NCI-H1694 (cell line): ENCODE measurements at places on chromosomes 5 and 9.
A peak's percentile ranks its signal among the peaks of the same experiment; 100 is the strongest.

DNA sequence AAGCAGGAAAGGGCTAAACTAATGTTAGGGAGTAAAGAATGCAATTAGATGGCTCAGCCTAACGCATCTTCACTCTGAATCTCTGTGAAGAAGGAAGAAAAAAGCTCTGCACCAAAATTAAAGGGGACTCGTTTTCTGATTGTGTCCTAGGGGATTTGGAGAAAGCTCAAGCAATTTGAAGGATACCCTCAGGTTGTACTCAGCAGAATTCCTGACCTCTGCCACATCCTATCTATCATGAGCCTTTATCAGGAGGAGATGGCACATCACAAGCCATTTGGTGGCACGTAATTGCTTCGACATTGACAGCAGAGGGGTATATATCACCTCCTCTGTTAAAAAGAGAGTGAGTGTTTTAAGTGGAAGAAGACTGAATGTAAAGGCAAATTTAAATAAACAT lies 32.2 kb upstream of the EBF1 start:
- no peak for DNase-seq

- DNase-seq = peak; percentile 1
Observed at GRCh38 chr5:50325237-50325832, 115.8 kb downstream of the EMB start.

DNA sequence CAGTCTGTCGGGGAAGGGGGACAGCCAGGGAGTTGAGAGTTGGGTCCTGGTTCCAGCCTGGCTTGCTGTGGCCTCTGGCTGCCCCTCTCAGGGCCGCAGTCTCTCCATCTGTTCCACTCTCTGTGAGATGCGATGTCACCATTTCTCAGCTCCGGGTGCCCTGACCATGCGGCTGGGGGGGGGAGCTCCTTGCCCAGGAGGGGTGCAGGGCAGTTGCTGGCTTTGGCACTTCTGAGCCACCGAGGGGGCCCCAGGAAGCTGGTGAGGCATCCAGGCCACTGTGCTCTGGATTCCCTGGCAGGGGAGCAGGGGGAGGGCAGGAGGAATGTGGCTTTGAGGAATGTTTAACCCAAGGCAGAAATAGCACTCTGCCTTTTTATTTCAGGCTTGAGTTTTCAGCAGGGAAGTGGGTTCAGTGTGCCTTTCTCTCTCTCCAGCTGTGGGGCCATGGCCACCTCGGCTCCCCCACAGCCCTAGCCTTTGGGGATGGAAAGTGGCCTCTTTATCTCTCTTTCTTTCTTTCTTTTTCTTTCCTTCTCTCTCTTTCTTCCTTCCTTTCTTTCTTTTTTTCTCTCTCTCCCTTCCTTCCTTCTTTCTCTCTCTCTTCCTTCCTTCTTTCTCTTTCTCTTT lies 11.0 kb downstream of the NCS1 start:
- no peak for DNase-seq

DNA sequence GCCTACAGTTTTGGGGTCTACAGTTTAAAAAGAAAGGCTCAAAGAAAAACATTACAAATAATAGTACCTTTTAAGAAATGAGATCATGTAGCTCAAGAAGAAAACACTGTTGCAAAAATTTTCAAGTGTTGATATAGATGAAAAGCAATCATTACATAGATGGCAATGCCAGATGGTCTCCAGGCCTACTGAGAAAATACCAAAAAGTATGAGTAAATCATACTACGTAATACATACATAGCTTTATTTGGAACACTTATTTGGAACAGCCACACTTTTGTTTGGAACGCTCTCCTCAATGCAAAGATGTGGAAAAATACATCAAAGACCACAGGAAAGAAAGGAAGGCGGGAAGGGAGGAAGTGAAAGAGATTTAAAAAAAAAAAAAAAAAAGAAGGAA lies 44.1 kb downstream of the MARCHF11 start:
- no peak for DNase-seq

GRCh38 chr5:125798307-125798706 lies 624.9 kb upstream of the GRAMD2B start:
- no peak for DNase-seq

DNA sequence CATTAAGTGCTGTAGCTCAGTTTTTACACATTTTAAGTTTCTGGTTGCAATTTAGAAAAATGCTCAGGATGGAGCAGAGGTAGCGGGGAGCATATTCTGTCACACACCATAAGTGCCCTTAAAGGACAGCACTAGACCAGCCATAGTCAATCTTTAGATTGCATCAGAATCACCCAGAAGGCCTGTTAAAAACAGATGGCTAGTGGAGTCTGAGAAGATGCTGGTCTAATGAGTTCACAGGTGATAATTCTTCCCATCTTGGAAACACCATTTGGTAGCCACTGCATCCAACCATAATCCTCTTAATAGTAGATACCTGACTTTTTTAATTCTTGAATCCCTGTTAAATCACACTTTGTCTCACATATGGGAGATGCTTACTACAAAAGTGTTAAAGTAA lies 113.2 kb downstream of the CDH18 start:
- no peak for DNase-seq

- no peak for DNase-seq
Observed at GRCh38 chr5:57492632-57493031, 10.0 kb upstream of the ACTBL2 start.

DNA sequence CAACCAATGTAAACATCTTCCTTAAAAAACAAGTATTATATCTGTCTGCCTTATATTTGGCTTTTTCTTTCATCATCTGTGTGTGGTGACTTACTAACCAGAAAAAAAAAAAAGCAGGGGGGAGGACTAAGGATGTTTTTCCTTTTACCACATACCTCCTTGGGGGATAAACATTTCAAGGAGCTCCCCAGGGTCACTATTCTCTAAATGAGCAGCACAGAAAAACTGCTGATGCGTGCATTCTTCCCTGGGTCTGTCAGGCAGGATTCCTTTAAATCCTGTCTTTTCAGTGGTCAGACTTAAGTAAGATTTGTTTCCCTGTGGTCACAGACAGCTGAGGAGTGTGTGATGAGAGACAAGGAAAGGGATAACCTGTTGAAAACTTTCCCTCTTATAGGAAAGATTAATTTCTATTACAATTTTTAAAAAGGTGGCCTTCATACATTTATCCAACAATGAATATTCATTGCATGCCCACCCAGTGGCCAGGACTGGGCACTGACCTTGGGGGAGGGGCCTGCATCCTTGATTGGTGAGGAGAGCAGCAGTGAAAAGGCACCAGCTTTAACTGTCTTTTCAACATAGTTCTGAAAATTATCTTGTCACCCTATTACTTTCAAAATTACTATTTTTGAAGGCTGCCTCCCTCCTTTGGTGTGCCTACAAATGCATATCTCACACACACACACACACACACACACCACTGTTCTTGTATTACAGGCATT lies 123.1 kb downstream of the TLE4 start:
- no peak for DNase-seq

GRCh38 chr5:171946000-171946781 lies 60.2 kb downstream of the FBXW11 start:
- no peak for DNase-seq

GRCh38 chr5:147052519-147052918 lies 174.0 kb upstream of the PPP2R2B start:
- no peak for DNase-seq
